Activated CD8-positive, alpha-beta memory T cell treated with anti-CD3 and anti-CD28 coated beads for 1 hour (primary cell): ENCODE measurements at places on chromosomes 3 and 15.

- no peak for DNase-seq
These were observed 90.2 kb upstream of the LMOD3 start for GRCh38 chr3:69212411-69213160.

- no peak for DNase-seq
These were observed 8.6 kb downstream of the KLHL25 start for GRCh38 chr15:85785887-85786780.

DNA sequence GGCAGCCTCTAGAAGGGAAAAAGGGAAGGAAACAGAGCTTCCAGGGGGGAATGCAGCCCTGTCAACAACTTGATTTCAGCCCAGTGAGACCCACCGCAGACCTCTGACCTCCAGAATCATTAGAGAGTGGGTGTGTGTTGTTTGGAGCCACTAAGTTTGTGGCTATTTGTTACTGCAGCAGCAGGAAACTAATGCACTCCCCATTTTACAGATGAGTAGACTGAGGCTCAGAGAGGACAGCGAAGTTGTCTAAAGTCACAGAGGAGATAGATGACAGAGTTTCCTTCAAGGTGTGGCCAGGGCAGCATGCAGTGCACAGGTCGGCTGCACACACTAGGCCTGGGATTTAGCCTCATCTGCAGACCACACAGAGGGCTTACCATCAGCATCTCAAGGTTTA lies 81.8 kb upstream of the ALDH1L1 start:
- DNase-seq: no peak

- no peak for DNase-seq
These were observed 96.4 kb downstream of the CTNNB1 start for GRCh38 chr3:41295740-41296139.

DNA sequence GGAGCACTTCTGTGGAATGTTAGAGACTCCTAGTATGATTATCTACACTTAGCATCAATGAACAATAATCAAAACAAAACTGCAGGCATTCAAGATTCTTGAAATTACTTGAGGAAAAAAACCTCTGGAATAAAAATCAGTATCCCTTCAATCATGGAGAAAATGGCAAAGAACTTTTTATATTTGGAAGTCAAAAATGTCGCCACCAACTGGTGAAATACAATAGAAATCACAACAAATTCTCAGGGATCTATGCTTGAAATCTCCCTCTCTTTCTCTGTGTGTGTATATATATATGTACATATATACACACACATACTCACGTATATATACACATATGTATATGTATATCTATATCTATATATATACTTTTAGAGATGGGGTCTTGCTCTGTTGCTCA lies 378.9 kb upstream of the ALCAM start:
- no peak for DNase-seq

DNA sequence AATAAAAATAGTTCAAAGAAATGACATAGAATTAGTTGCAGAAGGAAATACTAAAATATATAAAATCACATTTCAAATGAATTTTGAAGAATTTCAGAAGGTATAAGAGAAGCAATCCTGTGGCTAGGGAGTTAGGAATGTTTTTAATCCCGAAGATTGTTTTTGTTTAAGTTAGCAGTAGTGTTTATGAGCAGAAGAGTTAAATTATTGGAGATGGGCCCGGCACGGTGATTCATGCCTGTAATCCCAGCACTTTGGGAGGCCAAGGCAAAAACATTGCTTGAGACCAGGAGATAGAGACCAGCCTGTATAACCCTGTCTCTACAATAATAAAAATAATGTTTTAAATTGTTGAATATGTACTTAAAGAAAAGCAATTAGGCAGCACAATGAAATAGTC lies 432.5 kb downstream of the MFSD1 start:
- DNase-seq: no peak

DNA sequence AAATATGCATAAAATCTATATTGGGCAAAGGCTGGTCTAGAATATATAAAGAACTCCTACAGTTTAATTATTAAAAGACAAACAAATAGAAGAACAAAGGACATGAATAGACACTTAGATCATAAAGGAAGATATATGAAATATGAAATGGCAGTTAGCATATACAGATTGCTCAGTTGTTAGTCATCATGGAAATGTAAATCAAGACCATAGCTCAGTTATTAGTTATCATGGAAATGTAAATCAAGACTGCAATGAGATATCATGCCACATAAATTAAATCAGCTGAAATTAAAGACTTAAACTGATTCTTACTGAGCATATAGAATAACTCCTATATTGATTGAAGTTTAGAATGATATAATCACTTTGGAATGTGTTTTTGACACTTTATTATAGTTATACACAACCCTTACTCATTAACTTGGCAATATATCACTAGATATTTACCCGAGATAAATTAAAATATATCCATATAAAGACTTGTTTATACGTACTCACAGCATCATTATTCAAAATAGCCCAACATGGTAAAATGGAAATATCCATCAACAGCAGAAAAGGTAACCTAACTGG lies 45.2 kb upstream of the GOLGA8B start:
- DNase-seq: no peak

DNA sequence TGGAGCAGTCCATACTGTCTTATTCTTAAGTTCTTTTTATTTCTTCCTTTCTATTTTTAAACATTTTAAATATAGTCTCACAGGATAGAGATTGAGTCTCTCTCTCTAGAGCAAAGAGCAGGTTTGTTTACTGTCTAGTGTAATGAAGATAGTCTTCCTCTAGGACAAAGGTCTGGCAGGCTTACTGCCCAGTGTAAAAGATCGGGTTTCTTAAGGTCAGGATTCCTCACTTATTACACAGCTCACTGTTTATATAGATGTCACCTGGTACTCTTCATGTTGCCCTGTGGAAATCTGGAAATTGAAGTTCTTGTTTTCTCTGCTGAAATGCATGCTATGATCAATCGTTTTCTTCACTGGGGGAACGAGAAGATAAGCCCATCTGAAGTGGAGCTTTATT lies 76.0 kb downstream of the ZBBX start:
- no peak for DNase-seq

- DNase-seq: no peak
These were observed 45.6 kb upstream of the PRICKLE2 start for GRCh38 chr3:64270866-64271260.

GRCh38 chr3:129230311-129231019 lies 18.9 kb upstream of the COPG1 start:
- DNase-seq: no peak

DNA sequence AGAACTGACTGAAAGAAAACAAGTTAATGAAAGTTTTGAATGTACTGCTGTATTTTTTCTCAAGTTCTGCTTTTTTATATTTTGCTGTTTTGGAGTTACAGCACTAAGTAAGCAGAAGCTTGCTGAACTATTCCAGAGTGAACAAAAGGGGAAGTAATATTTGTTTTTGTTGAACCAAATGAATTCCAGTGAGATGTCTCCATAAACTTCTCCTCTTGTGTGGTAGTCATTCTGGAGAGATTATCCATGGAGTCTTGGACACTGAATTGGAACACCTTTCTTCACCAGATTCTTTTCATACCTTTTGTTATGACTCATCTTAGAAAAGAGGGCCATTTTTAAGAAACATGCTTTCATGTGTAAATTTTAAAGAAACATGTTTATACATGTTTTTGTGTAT lies 8.8 kb downstream of the ANKUB1 start:
- no peak for DNase-seq

GRCh38 chr15:83474578-83474977 lies 27.4 kb downstream of the SH3GL3 start:
- DNase-seq: no peak

DNA sequence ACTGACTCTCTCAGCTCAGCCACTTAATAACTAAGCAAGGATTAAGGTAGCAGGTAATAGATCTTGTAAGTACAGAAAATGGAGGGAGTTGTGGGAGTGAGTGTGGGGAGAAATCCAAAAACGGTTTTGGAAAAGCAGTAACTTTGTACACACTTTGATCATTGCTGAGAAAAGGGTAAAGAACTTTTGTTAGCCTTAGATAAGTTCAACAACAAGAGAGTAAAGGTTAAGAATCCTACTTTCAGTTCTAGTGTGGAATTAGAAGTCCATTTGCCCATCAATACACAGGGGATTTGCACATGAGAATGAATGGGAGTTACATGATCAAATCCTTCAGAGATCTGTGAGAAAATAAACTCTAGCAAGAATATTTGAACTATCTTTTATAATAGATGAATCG lies 528.7 kb downstream of the SOX2 start:
- DNase-seq: no peak

GRCh38 chr3:126961191-126961790 lies 21.6 kb upstream of the PLXNA1 start:
- DNase-seq: no peak

DNA sequence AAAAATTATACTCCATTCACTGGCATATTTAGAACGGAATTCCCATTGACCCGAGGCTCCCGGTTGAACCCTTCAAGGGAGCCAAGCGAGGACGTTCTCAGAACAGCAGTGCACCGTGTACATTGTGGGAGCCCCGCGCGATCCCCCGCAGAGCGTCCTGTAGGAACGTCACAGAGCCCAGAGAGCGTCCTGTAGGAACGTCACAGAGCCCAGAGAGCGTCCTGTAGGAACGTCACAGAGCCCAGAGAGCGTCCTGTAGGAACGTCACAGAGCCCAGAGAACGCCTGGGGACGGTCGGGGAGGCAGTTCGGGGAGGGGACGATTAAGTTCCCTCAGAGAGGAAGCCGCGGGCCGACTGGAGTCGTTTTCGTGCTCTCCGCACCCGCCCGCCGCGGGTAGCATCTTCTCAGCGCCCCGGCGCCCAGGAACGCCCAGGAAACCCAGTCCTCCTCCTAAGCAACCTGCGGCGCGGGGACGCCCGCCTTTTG lies 506 bp upstream of the ATP1B3 start:
- peak; percentile 64 for DNase-seq

GRCh38 chr3:21544076-21544462 lies 206.9 kb downstream of the ZNF385D start:
- DNase-seq: no peak

GRCh38 chr3:111610189-111610588 lies 15.0 kb upstream of the ZBED2 start:
- no peak for DNase-seq

DNA sequence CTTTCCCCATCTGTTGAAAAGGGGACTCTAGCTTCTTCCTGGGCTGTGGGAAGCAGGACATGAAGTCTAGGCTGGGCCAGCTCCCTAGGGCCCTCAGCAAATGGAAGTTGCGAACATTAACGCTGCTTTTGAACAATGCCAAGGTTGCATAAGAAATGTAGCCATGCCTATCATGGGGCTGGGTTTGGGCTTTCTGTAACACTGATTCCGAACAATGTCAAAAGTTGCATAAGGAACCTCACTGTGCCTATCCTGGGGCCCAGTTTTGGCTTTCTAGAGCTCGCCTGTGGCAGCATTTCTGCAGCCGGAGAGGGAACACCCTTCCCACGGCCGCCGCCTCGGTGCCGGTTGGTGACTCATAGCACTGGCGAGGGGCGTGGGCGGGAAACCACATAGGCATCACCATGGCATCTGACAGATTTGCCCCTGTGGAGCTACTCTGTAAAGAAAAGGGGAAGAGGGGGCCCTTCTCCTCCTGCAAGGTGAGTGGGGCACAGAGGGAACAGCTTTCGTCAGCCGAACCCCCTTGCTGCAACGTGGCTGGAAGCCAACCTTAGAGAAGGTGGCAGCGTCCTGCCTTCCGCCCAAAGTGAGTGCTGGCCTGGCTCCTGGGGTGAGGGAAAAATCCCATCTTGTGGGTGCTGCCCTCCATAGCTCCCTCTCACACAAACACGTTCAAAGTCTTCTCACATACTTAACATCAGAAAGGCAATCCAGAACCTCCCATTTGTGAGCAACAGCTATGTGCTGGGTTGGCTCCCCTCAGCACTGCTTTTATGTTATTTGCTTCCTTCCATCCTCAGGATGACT lies 46.6 kb upstream of the ATP2B2 start:
- DNase-seq: peak; percentile 68

GRCh38 chr3:114528517-114528916 lies 234.7 kb downstream of the TIGIT start:
- no peak for DNase-seq

DNA sequence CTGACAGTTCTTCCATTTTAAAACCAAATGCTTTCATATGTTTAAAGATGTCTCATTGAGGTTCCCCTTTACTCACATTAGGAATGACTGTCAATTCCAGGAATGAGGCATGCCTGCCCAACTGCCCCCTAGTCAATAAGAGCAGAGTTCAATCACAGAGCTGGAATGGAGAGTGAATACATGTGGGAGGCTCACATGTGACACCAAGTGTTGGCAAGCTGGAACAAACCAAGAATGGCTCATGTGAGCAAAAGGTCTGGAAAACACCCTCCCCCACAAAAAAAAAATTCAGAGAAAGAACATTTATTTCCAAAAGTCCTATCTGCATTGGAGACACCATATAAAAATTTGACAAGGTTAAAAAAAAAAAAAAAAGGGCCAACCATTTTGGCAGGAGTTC lies 3.7 kb downstream of the PBRM1 start:
- DNase-seq: no peak

GRCh38 chr3:105343991-105344390 lies 22.7 kb upstream of the ALCAM start:
- DNase-seq: no peak

DNA sequence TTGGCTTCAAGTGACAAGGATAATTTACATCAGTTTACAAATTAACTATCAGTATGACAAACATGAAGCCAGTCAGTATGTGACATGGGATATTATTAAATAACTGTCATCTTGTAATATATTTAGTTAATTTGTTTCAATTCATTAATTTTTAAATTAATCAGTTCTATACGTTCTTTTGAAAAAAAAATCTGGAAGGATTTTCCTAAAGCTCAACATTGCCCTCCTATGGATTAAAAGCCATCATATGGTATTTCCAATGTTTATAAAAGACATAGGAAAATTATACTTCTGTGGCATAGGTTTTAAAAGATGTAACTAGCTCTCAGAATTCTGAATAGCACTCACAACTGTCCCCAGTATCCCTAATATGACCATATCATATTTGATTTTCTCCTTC lies 134.4 kb downstream of the PLOD2 start:
- no peak for DNase-seq

DNA sequence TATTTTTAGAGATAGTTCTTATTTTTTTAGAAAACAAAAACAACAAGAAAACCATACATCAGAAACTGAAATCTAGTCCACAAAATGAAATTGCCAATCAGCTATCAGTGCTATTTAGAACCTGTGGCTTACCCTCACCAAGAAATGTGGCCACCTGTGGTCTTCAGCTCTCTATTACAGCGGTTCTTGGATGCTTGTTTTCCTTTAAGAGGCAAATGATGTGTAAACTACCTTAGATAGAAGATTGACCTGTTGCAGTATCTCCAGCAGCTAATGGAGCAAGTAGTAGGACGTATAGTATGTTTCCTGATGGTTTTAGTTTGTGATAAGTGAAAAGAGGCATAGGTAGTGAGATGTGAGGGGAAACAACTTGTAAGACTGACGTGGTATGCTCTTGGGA lies 21.2 kb downstream of the TFG start:
- DNase-seq: no peak

- no peak for DNase-seq
These were observed 71.9 kb downstream of the MGLL start for GRCh38 chr3:127750226-127751031.

GRCh38 chr15:69663982-69664381 lies 211.4 kb downstream of the RPLP1 start:
- DNase-seq: no peak
